ENCODE measurements at places on chromosomes 13 and 19.

DNA sequence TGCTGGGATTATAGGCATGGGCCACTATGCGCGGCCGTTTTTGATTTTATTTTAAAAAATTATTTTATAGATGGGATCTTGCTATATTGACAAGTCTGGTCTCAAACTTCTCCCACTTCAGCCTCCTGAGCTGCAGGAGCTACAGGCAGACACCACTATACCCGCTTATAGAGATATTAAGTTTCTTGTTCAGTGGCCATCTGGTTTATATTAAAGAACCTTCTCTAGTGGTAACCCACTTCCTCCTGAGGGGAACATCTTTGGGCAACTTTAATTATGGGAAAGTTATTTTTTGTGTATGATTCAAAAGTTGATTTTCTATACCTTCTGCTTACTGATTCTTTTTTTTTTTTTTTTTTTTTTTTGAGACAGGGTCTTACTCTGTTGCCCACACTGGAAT, 172.7 kb downstream of the KLF5 start:
- DNase-seq: no peak

DNA sequence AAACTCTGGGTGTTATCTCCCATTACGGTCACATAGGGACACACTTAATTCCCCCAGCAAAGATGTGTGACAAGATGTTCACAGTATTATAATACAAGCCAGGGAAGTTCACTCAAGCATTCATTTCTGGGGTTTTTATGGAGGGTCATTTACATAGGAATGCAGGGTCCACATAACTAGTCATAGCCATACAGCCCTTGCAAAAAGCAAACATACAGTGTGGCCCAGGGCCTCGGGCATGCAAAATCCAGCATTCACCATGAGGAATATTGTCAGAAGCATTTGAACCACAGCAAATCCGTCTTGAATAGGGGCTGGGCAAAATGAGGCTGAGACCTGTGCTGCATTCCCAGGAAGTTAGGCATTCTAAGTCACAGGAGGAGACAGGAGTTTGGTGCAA, 13.0 kb upstream of the ZNF460 start:
- DNase-seq: peak; percentile 86

DNA sequence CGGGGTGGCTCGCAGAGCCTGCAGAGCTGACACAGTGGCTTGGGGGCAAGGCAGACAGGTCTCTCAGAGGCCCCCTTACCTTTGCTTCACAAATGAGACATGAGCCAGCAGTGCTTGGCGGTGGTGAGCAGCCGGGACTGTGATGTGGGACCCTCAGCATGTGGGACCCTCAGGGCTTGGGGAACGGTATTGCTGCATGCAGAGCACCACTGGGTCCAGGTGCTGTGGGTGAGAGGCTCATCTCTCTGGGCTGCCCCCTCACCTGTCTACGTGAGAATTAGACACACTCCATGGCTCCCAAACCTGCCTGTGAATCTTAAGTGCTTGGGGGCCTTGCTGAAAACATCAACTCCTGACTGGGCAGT, 106.6 kb downstream of the COL4A2 start:
- no peak for DNase-seq

DNA sequence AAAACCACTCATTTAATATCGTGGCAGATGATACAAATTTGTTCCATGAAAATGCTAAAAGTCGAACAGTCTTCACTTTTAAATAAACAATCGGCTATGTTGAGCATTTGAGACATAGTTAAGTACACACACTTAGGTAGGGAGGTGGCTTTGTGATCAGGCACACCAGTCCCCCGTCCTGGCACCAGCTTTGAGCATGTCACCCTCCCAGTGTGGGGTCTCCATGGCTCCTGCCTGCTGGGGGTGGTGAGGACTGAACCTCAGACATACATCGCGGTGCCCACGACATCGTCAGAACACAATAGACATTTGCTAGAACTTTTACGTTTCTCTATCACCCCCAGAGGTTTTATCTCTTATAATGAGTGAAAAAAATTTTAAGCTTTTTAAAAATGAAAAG, 62.0 kb downstream of the RFX2 start:
- DNase-seq: no peak

DNA sequence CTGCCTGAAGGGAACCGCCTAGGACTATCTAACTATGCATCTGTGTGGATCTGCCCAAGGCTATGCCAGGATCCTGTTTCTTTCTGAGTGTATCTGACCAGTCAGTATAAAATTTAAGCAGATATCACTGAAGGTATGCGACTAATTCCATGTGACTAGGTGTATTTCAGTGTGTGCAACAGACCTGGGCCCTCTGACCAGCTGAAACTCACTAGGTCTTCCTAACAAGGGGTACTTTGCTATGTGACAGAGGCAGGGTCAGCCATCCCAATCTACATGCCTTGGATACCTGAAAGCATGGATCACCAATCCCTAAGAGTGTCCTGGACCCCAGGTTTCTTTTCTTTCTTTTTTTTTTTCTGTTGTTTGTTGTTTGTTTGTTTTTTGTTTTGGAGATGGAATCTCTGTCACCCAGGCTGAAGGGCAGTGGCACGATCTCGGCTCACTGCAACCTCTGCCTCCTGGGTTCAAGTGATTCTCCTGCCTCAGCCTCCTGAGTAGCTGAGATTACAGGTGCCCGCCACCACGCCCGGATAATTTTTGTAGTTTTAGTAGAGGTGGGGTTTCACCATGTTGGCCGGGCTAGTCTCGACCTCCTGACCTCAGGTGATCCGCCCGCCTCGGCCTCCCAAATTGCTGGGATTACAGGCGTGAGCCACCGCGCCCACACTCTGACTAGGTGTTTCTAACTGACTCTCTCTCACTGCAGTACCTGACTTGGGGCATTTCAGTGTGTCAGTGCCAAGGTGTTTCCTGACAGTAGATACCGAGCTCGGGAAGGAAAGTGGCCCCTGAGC, 43.5 kb downstream of the FCGBP start:
- no peak for DNase-seq

DNA sequence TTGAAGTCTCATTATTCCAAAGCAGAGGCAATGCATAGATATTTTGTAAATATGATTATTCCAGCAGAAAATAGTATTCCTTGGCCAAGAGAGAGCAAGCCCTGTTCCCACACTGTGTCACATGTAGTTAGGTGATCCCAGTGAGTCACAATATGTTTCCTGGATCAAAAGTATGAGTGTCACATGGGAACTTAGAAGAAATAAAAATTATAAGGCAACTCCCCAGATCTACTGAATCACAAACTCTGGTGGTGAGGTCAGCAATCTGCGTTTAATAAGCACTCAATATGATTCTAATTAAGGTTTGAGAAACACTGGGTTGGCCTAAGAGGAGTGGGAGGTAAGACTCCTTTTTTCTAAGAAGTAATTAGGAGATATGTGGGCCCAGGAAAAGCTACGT, 1504.5 kb upstream of the PCDH20 start:
- no peak for DNase-seq

- DNase-seq: no peak
Measured at GRCh38 chr13:111899714-111900389, 167.1 kb upstream of the SOX1 start.

DNA sequence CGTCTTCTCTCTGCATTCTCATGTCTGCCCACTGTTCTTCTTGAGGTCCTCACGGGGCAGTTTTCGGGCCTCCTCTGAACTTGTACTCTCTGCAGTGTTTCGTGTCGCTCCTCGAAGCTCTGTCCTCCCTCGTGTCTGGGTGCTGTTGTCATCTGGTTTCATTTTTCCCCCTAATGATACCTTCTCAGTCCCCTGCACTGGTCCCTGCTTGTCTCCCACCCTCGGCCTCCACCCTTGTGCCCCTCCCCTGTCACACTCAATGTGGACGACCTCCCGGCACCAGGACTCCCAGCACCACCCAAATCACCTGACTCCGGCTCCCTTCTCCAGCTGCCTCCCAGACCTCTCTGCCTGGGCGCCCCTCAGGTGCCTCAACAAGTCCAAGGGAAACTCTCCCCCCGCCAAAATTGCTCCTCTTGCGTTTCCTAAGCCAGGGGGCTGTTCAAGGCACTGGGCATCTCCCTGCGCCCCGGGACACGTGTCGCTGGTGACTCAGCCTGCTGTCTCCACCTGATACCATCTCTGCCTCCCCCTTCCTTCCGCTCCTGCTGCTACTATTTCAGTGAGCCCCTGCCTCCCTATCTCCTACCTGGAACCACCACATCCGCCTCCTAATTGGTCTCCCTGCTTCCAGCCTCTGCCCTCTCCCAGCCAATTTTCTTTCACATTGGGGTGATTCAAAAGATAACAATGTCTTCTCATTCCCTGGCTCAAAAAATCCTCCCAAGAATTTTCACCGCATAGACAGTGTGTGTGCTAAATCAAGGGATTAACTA, 49.5 kb downstream of the RFX2 start:
- DNase-seq: peak; percentile 90

DNA sequence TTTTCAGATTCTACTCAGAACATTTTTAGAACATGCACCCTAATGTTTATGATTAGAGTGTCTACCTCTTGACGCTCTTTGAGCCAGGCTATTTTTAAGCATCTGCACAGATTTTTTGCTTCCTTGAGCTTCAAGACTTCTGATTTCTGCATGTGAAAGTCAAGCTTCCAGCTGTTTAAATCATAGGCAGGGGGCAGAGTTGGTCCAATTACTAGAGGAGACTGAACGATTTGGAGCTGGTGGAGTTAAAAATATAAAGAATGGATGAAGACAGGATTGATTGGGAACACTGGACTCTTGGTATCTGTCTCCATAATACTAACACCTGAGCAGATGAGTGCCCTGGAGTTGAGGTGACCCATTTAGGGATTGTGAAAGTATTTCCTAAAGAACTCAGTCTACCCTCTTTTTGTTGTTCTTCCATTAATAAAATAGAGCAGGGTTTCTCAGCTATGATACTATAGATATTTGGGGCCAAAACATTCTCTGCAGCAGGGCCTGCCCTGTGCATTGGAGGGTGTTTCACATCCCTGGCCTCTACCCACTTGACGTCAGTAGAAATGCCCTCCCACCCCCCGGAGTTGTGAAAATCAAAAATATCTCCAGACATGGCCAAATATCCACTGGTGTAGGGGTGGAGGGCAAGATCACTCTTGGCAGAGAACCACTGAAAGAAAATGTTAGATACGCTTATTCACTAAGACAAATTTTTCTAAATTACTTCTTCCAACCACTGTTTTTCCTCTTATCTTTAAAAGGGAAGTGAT, 160.1 kb downstream of the COG6 start:
- DNase-seq: no peak

DNA sequence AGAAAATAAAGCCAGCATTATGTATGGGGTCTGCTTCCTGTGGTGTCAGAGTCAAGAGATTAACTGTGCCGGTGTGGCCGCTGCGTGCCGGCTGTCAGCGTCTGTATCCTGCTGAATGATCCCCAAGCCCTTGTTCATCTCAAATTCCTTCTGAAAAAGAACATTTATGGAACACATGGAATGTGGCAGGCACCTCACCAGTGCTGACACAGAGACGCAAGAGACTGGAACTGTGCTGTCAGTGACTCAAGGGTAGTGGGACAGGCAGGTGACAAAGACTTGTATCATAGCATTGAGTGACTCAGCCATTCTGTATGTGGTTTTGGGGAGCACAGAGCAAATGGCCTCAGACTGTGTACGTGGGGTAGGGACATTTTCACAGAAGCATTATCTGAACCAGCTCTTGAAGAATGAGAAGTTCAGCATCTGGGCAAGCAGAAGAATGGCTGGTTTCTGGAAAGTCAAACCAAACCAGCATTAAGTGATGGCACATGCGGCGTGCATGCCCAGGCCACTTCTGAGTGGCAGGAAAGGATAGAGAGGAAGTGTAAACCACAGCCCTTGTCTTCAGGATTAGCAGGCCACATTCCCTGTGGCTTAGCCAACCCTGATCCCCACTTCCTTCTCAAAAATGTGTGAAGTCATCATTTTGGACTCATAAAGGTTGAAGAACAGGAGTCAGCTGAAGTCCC, 54.0 kb upstream of the IRS2 start:
- peak; percentile 77 for DNase-seq

GRCh38 chr13:76214001-76214400, 577.9 kb downstream of the LMO7 start:
- no peak for DNase-seq

GRCh38 chr19:1275260-1275975, at the start of gene FAM174C:
TSS of gene FAM174C (plus strand) at chr19:1275530. CDS start at chr19:1275550, 20 bp downstream.
- peak; percentile 99 for DNase-seq

- peak; percentile 67 for DNase-seq
Measured at GRCh38 chr19:16197188-16197621, 506 bp upstream of the AP1M1 start.

- DNase-seq: no peak
Measured at GRCh38 chr13:113431171-113431570, 22.1 kb downstream of the ADPRHL1 start.

DNA sequence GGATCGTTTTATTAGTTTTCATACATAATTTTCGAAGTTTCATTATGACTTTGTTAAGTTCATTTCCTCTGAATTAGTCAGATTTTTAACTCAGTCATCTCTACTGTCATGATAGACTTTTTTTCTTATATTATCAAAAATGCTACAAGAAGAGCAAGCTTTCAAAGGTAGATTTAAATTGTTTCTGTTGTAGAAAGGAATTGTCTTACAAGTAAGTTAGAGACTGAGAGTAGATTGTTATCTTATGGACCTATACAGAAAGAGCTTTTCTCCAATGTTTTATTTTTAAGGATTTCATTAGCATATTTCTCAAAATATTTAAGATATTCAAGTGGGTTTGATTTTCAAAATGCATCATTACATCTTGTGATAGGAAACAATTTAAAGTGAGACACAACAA, 2.7 kb downstream of the MAB21L1 start:
- DNase-seq: no peak

GRCh38 chr19:10227026-10227971, 3.8 kb downstream of the S1PR2 start:
- no peak for DNase-seq

GRCh38 chr13:111460548-111461444, 140.4 kb downstream of the TEX29 start:
- peak; percentile 63 for DNase-seq

DNA sequence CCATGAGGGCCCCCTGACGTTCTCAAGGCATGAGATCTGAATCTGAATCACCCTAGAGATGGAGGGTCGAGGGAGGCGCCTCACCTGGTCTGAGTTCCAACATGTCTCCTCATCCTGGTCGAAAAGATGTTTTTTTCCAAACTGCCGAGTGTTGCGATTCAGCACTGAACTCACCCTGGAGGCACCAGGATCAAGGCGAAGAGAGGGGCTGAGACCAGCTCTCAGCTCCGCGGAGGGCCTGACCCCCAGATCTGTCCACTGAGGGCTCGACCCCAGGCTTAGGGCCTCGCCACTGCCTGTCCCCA, 555 bp downstream of the NR2C2AP start:
- peak; percentile 22 for DNase-seq

DNA sequence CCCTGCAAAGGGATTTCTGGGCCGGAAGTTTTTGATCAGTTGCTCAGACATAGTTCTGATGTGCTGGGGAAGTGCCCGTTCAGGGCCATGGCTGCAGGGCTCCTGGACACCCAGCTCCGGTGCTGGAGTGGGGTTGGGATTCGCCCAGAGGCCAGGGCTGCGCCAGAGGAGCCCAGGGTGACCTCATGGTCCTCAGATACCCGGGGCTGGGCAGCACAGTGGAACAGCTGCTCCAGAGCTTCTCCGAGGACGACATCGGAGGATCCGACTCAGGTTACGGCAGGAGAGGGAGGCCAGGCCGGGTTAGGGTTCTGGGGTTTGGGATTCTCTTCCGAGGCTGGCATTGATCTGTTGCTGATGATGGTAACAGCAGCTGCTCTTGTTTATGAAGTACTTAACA, 20.9 kb downstream of the CARM1 start:
- no peak for DNase-seq

- DNase-seq: no peak
Measured at GRCh38 chr19:49488863-49489537, 1.6 kb downstream of the RPL13A start.

All from astrocyte of the hippocampus (primary cell).